ENCODE measurements at places on chromosomes 1 and 21.

GRCh38 chr1:9942399-9942938 is 722 bp downstream of the LZIC start:
- no peak for DNase-seq

DNA sequence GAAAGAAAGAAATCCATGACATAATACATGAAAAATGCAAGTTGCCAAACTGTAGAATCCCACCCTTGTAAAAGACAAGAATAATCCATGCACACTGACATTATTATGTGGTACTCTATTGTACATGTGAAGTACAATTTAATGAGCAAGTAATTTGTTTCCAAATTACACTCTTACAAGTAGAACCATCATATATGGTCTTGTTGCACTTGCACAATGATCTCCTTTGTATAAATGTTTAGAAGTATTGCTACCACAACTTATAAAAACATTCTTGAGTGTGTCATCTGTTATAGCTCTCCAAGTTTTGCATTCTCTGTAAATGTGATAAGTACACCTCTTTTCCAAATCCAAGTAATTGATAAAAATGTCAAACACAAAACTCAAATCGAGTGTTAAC is 29.1 kb upstream of the ZNF281 start:
- no peak for DNase-seq

DNA sequence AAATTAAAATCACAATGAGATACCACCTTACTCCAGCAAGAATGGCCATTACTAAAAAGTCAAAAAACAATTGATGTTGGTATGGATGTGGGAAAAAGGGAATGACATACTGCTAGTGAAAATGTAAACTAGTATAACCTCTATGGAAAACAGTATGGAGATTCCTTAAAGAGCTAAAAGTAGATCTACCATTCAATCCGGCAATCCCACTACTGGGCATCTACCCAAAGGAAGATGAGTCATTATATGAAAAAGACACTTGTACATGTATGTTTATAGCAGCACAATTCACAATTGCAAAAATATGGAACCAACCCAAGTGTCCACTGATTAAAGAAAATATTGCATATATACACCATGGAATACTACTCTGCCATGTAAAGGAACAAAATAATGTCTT is 37.2 kb downstream of the SUSD4 start:
- no peak for DNase-seq

GRCh38 chr21:38039369-38039768 is 123.1 kb upstream of the KCNJ6 start:
- DNase-seq = no peak

DNA sequence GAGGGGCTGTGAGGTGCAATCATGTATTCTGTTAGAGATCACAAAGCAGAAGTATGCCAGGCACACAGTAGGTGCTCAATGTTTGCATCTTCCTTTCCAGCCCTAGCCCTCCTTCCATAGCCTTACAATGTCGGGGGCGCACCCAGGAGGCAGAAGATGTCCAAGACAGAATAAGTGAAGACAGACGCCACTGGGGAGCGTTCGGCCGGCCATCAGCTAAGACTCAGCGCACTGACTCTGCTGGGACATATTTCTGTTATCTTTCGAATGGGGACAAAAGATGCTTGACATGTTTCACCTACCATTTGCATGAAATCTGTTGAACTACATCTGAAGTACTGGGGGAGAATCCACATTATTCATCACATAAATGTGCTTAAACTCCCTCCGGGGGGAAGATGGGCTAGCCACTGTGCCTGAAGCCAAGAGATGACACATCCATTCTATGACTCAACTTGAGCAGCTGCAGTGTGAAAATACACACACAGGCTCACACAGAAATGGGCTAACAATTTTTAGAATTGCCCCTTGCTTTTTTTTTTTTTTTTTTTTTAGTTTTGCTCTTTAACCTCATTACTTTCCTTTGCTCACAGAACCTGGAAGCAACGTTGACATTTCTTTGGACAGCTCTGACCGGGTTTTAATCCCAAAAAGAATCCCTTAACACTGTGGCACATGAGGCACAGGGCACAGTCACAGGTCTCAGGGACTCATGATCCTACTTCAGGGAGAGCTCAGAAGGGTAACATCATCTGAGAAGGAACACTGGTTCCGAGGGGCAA is 7.9 kb downstream of the TIAM1 start:
- no peak for DNase-seq

- no peak for DNase-seq
Observed at GRCh38 chr1:228350179-228350742, 56.4 kb downstream of the TRIM11 start.
